Prostate gland (tissue), 2 donors: ENCODE measurements at places on chromosomes 7 and 10. TPM values are rescaled to one million over a fixed set of nuclear protein-coding genes. Genes with fewer than 3 reads are reported as not detected.

The CYP3A7 gene
- not detected for total RNA-seq

The GPR26 gene
- total RNA-seq: 0.23 TPM

The CCL24 gene
- not detected for total RNA-seq

The RNF148 gene
- total RNA-seq: 2.9 TPM

The CYP26C1 gene
- total RNA-seq: 0.09 TPM

The SEMA3D gene
- 10.7 TPM for total RNA-seq

The SFMBT2 gene
- total RNA-seq: 12.2 TPM

The HMX2 gene
- total RNA-seq: not detected

The APBB1IP gene
- total RNA-seq: 3.1 TPM

The GARIN1A gene
- 0.18 TPM for total RNA-seq

The PARD3 gene
- total RNA-seq: 32.0 TPM

The MMD2 gene
- not detected for total RNA-seq

The ANKRD1 gene
- total RNA-seq: not detected

The ATRNL1 gene
- 22.9 TPM for total RNA-seq

The ABCB4 gene
- 1.1 TPM for total RNA-seq

The PLXDC2 gene
- 83.6 TPM for total RNA-seq

The NCF1 gene
- total RNA-seq: 1.6 TPM

The XRCC2 gene
- 1.6 TPM for total RNA-seq

The ERVW-1 gene
- not detected for total RNA-seq

The PIP4K2A gene
- 13.2 TPM for total RNA-seq

The GNAI1 gene
- 30.2 TPM for total RNA-seq

The CHAT gene
- total RNA-seq: 0.40 TPM

The MACC1 gene
- 3.4 TPM for total RNA-seq

The ACTR3C gene
- total RNA-seq: 15.1 TPM

The TMEM178B gene
- total RNA-seq: 3.4 TPM

The EBF3 gene
- total RNA-seq: 1.5 TPM

The MCM7 gene
- 68.7 TPM for total RNA-seq

The ADRB1 gene
- total RNA-seq: 10.2 TPM

The ANKRD2 gene
- total RNA-seq: not detected

The ZNF25 gene
- total RNA-seq: 13.0 TPM

The TAS2R5 gene
- 2.5 TPM for total RNA-seq

The MPP7 gene
- 16.1 TPM for total RNA-seq

The GCK gene
- 0.91 TPM for total RNA-seq

The SSC4D gene
- total RNA-seq: 1.0 TPM

The OR6B1 gene
- not detected for total RNA-seq

The MRLN gene
- total RNA-seq: not detected

The FBXL15 gene
- 22.2 TPM for total RNA-seq

The CLDN12 gene
- total RNA-seq: 33.1 TPM

The FRMPD2 gene
- total RNA-seq: 3.4 TPM

The CDK14 gene
- 13.7 TPM for total RNA-seq

The SPDYE8 gene
- total RNA-seq: not detected

The MRC1 gene
- 27.4 TPM for total RNA-seq

The PRSS37 gene
- not detected for total RNA-seq

The SFTPA1 gene
- total RNA-seq: not detected

The DDX21 gene
- total RNA-seq: 28.9 TPM
